ENCODE measurements at places on chromosomes 12 and 14.

GRCh38 chr12:55666508-55666907 is 29.8 kb downstream of the OR10P1 start:
- DNase-seq = no peak

DNA sequence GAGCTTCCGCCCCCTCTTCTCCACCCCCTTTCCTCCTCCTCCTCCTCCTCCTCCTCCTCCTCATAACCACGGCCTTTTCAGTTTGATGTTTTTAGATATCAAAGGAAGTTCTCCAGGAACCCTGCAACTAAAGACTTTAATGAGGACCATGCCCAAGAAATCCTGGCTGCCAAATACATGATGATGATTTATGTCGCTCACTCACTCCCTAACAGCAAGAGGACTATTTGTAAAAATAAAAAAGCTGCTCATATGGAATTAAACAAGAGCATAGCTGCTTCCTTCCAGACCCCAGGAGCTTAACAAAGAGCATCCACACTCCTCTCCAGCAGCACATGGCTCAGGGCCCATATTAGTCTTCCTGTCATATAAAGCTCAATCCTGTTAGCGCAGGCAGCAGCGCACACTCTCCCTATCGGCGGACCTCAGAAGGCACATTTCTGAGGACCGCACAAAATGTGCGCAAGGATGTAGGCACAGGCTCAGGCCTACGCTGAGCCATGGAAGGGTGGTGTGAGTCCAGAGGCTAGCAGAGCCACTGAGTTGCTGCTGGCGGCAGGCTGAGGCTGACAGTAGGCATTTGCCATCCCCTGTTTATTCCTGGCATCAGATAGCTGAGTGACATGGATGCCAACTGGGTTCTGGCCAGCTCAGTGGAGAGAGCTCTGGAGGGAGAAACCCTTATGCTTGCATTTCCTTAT is 232.8 kb downstream of the MSRB3 start:
- DNase-seq = no peak

GRCh38 chr14:23548351-23549318 is 2.9 kb downstream of the ZFHX2 start:
- no peak for DNase-seq

DNA sequence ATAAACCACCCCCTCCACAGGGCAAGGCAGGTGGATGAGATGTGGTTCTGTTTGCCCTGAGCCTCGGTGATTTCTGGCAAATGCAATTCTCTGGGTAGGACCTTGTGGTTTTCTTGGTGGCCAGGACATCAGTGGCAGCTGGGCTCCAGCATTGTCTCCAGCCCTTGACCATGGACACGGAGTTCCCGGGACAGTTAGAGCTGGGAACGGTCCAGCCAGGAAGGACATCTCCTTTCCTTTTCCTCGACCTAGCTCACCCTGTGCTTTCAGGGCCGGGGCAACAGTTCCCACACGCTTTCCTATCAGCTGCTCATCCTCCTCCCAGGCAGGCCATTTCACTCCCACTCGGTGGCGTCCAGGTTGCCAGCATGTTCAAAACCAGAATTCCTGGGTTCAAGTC is 9.2 kb downstream of the SERPINA4 start:
- DNase-seq = no peak

- DNase-seq = no peak
Observed at GRCh38 chr12:64544371-64545080, 65.8 kb upstream of the RASSF3 start.

DNA sequence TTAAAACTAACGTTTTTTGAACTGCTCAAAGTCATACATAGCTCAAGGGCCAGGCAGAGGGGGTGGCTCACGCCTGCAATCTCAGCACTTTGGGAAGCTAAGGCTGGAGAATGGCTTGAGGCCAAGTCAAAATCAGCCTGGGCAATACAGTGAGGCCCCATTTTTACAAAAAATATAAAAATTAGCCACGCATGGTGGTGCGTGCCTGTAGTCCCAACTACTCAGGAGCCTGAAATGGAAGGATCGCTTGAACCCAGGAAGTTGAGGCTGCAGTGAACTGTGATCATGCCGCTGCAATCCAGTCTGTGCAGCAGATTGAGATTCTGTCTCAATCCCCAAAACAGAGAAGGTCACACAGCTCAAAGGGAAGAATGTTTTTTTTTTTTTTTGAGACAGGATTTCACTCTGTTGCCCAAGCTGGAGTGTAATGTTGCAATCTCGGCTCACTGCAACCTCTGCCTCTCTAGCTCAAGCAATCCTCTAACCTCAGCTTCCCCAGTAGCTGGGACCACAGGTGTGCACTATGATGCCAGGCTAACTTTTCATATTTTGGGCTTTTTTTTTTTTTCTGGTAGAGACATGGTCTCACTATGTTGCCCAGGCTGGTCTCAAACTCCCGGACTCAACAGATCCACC is 2.9 kb downstream of the RBM23 start:
- DNase-seq = no peak

DNA sequence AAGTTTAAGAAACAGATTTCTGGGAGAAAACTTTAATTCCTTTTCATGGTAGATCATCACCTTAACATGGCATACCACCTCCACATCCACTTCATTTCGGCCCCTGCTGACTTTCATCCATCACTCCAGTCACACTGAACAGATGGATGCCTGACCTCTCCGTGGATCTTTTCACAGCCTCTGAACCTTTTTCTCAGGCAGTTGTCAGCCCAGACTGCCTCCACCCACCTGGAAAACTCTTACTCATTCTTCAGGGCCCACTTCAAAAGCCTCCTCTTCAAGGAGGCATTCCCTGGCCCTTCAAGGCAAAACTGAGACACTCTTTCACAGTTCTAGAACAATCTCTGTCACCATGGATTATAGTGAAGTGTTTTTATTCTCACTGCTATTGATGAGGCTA is 52.9 kb downstream of the GXYLT1 start:
- no peak for DNase-seq

Data from naive thymus-derived CD8-positive, alpha-beta T cell (primary cell).